LoVo (cell line): ENCODE measurements at places on chromosomes 2 and 18.

DNA sequence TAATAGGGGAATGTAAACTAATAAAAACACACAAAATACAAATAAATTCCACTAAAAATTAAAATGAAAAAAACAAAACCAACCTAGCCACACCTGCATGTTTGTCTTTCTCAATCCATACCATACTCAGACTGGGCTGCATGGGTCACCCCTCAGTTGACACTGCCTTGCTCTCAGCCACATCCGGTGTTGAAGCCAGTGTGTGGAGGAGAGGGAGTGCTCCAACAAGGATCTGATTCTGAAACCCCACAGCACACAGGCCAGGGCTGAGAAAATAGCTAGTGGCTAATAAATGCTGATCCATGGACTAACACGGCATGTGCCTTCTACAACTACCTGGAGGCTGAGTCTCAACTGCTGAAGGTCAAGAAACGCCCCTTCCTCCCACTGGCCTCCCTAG, 13.7 kb downstream of the RND3 start:
- DNase-seq = no peak

DNA sequence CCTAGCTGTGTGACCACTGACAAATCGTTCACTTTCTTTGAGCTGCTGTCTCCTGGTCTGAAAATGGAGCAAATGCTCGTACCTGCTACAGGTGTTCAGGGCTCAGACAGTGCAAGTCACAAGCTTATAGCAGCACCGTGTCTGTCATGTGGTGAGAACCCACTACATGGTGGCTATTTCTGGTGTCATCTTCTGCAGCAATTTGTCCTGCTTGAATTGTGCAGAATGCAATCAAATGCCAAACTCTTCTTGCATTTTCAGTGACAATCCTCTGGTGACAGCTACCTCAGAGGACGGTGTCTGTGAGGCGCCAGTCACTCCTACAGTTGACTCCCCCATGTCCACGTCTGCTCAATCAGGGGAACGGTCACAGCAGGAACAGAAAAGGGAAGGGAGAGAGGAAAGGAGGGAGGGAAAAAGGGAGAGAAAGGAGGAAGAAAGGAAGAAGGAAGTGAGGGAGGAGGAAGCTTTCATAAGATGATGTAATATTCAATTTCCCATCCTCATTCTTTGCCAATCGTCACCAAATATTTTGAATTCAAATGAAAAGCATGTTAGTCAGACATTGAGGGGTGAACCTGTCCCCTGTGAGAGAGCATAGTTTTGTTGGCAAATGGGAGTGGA, 122.2 kb downstream of the BCL2 start:
- DNase-seq = no peak

- DNase-seq = no peak
Measured at GRCh38 chr2:53437371-53437770, 330.2 kb upstream of the CHAC2 start.

- no peak for DNase-seq
Measured at GRCh38 chr2:98898423-98898841, 37.6 kb downstream of the CRACDL start.

- DNase-seq = no peak
Measured at GRCh38 chr2:10794876-10795275, 17.7 kb downstream of the PDIA6 start.

DNA sequence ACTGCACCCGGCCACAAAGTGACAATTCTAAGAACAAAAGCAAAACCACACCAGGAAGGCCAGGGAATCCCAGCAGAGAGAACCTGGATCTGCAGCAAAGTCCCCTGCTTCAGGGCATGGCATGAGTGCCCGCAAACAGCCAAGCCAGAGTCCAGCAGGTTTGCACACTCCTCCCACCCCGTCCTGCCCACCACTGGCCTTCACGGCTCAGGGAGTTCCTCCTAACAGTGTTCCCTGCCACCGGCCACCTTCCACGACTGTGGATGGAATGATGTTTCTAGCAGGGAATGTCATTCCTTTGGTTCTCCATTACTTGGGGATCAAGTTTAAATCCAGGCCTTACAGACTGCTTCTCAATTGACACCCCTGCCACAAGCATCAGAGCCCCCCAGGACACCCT, 42.0 kb upstream of the B3GNT7 start:
- no peak for DNase-seq

DNA sequence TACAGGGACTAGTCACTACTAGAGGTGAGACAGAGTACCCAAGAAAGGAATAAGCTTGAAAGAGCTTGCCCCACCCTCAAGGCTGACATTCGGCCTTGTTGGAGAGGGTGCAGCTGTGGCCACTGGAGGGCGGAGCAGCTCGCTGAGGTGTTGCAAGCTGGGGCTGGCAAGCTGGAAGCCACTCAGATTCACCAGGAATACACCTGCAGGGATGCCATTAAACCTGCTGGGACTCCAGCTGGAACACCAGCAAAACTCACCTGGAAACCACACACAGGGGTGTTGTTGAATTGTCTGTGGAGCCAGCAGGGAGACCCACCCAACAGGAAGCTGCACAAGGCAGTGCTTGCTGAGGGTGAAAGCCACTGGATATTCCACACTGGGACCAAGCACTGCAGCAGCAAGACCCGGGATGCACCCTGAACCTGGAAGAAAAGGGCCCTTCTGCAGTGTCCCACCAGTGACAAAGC, 26.1 kb downstream of the KCTD18 start:
- DNase-seq = peak; percentile 26

DNA sequence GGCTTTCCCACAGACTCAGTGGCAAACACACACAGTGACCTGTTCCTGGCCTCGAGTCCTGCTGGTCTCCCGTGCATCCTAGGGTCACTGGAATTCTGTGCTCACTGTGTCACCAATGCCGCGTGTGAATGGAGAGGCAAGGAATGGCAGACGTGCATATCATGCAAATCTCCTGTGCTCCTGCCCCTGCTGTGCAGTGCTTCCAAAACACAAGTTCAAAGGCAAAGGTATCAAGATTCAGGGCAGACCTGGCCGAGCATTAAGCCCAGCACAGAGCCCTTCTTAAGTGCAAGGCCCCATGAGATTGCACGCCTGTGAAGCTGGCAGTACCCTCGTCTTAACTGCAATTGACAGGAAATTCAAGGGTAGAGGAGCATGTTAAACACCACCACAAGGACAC, 129.1 kb downstream of the NDUFA10 start:
- DNase-seq = no peak

GRCh38 chr2:88350331-88351248, 101.9 kb downstream of the FOXI3 start:
- peak; percentile 68 for DNase-seq

GRCh38 chr18:58135183-58135641, 91.2 kb downstream of the NEDD4L start:
- DNase-seq = peak; percentile 10

DNA sequence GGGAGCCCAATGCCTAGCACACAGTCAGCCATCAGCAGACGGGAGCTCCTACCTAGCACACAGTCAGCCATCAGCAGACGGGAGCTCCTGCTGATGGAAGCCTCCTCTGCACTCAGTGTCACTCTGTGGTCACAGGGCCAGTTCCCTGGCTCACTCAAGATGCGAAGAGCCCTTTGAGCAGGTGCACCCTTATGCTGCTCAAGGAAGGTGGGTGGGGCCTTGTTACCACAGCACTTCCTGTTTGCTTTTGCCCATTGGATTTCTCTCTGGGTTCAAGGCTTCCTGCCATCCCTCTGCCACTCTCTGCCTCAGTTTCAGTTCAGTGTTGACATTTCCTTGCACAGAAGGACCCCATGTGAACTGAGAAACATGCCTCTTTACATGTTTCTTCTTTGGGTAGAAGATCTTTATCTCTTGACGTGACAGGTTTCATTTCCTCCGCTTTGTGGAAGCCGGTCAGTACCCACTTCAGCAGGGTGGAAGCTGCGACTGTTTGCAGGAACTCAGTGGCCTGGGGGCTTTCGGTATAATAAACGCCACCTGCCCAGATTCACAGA, 11.6 kb downstream of the TRIB2 start:
- no peak for DNase-seq

DNA sequence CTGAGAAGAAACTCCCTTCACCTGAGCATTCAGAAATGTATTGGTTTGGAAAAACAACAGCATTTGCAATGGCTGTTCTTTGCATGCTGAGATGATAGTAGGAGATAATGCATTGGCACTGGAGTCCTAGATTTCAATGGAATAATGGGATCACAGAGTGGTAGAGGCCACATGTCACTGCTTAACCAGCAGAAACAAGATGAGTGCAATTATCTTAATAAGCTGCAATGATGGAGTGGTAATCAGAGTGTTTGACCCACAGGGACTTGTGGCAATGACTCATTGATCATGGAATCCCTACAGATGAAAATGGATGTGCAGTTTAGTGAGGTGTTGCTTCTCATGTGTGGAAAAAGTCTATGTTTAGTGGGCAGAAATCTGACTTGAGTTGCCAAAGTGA, 218.8 kb upstream of the ZEB2 start:
- DNase-seq = no peak

DNA sequence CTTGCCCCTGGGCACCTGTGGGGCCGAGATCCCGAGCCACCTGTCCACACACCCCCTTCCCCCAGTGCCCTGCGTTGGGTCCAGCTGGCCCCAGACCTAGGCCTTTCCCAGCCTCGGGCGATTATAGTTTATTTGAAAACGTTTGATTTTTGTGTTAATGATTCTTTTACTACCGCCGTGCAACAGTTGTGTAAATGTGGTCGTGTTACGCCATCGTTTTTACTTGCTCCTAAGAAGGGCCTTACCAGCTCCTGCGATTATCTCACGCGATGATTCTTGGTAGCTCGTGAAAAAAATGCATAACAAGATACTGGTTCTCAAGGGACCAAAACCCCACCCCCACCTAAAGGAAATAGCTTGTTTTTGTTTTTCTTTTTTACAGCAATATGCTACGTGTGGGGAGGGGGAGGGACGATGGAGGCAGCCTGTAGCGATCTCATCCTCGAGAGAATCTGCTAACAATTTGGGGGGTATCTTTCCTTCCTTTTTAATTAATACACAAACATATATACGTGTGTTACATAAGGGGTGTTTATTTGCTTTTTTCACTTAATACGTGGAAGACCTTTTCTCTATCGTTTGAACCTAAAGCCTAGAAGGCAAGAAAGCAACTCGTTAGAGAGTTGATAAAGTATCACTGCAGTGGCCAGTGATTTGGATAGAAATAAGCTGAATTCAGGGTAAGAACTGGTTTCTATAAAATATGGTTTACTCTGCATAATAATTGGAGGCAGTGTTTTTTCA, 1.0 kb downstream of the ZDBF2 start:
- DNase-seq = peak; percentile 34

DNA sequence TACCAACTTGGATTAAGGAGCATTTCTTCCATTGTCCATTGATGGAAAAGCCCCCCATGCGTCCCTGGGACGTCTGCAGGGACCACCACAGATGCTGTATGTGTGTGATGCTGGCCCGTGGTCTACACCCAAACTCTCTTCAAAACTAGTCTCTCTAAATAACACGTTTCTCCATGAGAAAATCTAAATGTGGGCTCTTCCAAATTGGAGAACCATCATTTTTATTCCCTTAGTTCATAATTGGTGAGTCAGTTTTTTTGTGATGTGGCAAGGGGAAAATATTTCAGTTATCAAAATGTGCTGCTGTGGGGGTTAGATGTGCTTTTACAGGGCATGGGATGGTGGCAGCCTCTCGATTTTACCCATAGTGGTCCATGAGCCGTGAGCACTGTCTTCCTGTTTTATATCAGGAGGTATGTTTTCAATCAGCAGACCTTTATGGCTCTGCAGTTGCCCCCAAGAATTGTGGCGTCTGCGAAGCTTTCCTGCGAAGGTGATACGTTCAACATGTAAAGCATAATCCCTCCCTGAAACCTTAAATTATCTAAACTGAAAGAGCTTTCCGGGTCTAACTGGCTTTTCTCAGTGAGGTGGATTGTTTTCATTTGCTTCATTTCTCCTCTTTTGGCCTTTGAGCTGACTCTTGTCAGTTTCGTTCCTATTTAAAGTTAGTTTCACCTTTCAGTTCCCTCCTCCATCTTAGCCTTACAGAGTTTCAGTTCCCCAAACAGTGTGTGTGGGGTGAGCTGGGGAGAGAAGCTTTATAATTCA, 78.4 kb downstream of the SETBP1 start:
- DNase-seq = no peak

DNA sequence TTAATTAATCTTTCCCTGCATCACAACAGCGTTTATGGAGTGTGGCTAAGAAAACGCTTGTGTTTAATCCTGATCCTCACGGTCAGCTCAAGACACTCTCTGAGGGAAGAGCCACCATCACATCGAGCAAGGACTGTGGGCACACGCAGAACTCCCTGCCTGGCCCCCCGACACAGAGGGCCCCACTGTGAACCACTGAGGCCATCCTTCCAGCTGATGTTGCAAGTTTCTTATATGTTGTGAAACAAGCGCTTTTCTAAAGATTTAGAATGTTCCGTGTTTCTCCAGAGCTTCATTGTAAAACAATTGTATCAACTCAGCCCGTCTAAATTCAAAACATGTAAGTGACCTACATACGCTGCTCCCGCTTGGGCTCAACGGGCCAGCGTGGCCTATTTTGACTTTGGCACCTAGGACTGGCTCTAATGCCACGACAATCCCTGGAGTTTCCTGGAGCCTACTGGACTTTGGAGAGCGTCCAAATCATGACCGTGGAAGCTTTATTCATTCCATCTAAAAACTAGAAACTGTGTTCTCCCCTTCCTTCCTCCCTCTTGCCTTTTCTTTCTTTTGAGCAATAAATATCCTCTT, 34.9 kb downstream of the SERPINE2 start:
- no peak for DNase-seq

GRCh38 chr2:124025171-124025580, at the start of gene CNTNAP5:
CNTNAP5 (plus strand) TSS chr2:124025287; CDS start chr2:124025651, 364 bp downstream.
- DNase-seq = no peak

GRCh38 chr18:25983730-25984129, 106.7 kb downstream of the SS18 start:
- DNase-seq = no peak

DNA sequence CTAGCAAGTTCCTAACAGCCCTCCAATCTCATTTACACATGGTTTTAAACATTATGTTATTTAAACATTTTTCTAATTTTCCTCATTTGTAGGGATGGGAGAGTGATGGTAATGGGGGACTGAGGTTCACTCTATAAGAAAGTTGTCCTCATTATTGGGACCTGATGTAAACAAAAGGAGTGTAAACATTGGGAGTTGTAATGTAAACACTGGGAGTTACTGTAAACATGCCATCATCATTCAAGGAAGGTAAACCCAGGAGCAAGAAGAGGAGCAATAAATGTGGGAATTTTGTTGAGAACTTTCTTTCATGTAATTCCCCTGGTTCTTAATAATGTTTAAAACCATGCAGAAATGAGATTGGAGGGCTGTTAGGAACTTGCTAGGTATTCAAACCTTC, 17.8 kb downstream of the RFTN2 start:
- no peak for DNase-seq

DNA sequence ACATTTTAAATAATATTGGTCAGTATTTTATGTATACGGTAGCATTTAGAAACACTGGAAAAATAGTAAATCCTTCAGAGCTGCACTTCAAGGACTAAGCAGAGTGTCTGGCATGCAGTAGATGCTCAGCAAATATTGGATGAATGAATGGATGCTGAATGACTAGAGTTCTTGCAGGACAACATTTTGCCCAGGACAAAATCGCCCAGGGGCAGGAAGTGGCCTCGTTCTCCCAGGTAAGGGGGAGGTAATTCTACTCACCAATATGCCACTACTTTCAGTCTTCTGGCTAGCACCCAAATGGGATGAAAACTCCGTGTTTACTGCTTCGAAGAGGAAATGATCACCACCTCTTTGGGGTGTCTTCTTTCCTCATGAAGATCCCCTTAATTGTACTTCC, 4.0 kb upstream of the DGUOK start:
- DNase-seq = no peak
